SK-N-DZ (cell line): ENCODE measurements at places on chromosomes 16 and 17.

GRCh38 chr16:31243734-31244670, 15.8 kb upstream of the ITGAM start:
- no peak for DNase-seq

DNA sequence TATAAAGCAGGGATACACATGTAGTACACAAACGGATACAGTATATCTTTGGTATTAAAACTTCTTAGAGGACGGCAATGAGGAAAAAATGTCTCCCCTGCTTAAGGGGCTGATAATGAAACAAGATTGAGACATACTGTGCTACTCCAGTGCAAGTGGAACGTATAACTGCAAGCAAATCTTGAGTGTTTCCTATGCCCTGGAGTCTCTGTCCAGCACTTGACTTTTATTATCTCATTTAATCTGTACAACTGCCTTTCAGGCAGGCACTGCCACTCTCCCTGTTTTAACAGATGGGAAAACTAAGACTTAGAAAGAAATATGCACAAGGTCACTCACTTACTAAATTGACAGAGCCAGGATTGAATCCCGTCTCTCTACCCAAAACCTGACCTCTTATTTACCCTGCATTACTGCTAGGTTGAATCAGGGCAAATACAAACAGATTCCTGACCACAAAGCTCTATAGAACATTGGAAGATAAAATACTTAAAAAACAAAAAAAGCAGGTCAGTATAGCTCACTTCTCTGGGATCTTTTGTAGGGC, 28.7 kb downstream of the TMC5 start:
- DNase-seq: no peak

DNA sequence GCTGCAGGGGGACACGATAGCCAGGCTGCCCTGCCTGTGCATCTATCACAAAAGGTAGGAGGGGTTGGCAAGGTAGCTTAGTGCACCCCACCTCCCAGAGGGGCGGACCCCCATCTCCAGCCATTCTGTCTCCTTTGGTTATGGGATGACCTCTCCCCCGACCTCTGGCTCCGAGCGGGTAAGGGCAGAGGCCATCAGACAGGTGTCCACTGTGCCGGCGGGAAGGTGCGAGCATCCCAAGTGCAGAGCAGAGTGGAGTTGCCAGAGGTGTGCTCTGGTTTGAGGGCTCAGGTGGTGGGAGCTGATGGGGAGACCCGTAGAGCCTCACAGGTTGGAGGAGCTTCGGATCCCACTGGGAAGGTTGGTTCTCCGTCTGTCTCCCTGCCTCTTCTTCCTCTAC, 11.7 kb downstream of the LDHD start:
- no peak for DNase-seq

DNA sequence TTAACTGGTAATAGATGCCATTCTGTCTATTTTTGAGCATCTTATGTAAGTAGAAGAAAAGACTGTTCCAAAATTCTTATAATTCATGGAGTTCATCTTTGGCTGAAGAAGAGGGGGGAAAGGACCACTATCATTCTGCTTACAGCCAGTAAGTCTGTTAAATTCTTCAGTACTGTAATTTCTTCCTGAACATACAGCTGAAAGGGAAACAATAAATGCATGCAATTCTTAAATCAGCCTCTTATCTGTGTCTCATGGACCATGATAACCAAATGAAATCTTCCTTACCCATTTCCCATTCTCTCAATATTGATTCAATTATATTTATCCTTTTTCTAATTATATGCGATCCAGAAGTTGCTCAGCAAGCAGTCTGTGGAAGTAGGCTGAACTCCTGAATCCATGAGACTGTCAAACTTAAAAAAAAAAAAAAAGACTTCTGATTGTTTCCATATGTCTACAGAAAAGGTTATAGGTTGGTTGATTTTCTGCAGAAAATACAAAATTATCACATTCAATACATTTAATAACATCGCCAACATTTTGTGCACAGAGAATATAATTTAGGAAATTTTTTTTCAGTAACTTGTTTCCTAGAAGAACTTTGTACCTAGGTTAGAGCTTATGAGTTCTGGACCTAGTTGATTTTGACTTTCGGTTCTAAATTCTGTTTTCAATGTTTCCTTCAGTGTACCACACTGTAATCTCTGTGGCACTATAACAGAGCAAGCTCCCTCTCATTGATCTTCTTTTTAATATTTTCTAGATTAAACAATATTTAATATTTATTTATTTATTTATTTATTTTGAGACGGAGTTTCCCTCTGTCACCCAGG, 1.2 kb upstream of the ABCA9 start:
- DNase-seq: no peak

GRCh38 chr17:81934850-81935708, 2.0 kb downstream of the PYCR1 start:
- DNase-seq: no peak

- no peak for DNase-seq
Observed at GRCh38 chr17:65538675-65539529, 22.5 kb downstream of the AXIN2 start.

GRCh38 chr17:76732734-76733617, 4.2 kb downstream of the SRSF2 start:
- DNase-seq: no peak

GRCh38 chr16:85484347-85485300, 128.5 kb upstream of the GSE1 start:
- DNase-seq: no peak

GRCh38 chr17:16439811-16440351, 24.5 kb downstream of the TRPV2 start:
- no peak for DNase-seq

GRCh38 chr17:82977606-82978005, 101.8 kb upstream of the METRNL start:
- DNase-seq: no peak

DNA sequence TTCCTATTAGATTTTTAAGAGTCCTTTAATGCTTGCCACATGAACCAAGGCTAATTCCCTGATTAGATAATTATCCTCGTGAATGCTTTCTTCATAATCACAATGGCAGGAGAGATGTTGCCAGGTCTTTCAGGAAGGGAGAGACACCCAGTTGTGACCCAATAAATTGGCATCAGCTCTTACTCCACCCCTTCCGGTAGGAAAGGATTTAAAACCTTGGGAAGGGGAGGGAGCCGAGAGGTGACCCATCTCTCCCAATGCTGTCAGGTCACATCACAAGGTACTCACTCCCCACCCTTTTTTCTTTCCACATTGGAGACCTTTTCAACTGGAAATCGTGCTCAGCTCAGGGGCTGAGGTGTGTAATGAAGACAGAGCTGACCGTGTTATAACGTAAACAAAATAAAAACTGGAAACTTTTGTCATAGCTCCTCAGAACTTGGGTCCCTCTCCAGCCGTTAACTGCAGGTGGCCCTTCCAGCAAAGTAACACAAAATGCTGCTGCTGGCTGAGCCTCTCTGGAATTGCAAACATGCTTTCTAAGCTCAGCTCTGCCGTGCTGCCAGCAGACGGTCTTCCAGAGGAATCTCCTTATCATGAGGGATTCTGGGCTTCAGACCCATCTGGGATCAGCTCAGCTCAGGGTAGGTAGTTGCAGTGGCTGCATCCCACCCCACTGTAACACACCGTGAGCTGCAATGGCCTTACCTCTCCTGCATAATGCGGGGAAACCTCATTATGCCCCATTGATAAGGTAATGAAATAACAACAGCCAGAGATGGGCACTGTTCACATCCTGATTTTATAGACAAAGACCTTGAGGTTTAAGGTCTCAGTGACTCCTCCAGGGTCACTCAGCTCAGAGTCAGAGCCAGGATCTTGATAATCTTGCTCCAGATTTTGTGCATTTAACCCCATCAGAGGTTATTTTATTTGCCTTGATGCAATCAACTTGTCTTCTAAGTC, 15.6 kb downstream of the TMEM100 start:
- peak; percentile 67 for DNase-seq

GRCh38 chr17:82240506-82241182, 11.8 kb downstream of the SLC16A3 start:
- DNase-seq: no peak

DNA sequence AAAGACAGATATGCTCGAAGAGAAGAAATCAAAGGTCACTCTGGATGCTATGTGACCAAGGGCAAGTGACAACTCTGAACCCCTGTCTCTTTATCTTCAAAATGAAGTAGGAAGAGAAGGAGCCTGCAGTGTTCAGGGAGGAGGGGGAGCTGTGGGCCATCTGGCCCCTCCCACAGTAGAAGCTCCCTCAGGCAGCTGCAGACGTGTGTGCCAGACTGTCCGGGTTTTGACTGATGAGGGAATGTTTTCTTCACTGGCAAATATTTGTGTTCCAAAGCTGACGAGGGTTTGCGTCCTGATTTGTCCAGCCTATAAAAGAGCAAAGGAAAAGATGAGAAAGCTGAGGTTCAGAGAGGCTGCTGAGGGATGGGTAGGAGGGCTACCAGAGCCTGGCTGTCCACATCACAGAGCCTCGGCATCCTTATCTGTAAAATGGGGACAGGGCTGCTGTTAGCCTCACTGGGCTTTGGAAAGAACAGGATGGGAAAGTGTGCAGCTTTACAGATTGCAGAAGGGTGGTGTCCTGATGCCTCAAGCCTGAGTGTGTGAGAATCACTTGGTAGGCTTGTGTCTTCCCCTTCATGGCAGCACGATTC, 1.8 kb upstream of the GINS2 start:
- peak; percentile 49 for DNase-seq

DNA sequence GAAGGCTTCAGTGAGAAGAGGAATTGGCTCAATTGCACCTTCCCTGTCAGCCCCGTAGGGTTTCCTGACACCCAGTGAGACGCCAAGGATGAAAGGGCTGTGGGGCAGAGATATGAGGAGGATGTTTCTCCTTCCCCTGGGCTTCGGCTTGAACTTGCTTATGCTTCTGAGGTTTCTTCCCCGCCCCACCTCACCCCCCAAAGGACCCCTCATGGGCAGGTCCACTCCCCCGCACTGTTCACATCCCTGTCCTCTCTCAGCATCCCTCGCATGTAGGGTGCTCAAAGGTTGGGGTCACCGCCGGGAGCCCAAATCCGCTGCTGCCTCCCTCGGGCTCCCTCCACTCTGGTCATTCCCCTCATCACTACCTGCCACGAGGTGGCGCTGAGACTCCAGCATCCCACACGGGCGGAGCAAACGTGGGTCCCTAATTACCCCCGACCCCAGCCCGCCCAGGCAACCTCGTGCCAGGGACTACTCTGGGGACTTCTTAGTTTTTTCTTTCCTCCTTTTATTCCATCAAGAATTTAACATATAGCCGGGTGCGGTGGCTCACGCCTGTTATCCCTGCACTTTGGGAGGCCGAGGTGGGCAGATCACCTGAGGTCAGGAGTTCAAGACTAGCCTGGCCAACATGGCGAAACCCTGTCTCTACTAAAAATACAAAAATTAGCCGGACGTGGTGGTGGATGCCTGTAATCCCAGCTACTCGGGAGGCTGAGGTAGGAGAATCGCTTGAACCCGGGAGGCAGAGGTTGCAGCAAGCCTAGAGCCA, 3.3 kb upstream of the TRARG1 start:
- DNase-seq: peak; percentile 65

- no peak for DNase-seq
Observed at GRCh38 chr17:29151567-29151966, 28.6 kb downstream of the MYO18A start.

DNA sequence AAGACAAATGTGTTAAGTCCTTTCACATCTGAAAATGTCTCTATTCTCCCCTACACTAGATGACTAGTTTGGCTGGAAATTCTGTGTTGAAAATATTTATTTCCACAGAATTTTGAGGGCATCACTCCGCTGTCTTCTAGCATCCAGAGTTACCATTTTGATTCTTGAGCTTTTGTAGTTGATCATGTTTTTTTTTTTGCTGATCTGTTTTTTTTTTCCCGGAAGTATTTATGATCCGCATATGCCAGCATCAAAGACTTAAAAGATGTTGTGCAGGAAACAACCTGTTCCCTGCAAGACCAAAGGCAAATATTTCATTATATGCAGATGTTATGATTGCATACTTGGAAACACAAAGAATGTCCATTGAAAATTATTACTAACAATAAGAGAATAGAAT, 16.7 kb downstream of the OR1D5 start:
- DNase-seq: no peak

GRCh38 chr17:80665792-80666191, 121.2 kb downstream of the RPTOR start:
- no peak for DNase-seq

DNA sequence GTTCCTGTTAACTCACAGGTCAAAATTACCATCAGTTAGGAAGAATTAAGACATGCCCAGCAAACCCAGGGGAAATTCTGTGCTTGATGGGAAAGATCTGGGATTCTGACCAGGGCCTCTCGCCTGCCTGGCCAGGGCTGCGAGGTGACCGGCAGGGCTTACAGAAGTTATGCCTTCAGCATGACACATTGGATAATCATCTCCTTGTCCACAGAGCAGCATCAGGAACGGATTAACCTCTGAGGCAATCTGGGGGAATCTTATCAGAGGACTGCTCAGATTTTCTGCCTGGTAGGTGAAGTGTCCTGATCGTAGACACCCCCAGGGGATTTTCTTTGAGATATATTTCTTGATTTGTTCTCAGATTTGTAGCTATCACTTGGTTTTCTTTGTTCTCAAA, 172.5 kb downstream of the HS3ST3A1 start:
- peak; percentile 98 for DNase-seq

DNA sequence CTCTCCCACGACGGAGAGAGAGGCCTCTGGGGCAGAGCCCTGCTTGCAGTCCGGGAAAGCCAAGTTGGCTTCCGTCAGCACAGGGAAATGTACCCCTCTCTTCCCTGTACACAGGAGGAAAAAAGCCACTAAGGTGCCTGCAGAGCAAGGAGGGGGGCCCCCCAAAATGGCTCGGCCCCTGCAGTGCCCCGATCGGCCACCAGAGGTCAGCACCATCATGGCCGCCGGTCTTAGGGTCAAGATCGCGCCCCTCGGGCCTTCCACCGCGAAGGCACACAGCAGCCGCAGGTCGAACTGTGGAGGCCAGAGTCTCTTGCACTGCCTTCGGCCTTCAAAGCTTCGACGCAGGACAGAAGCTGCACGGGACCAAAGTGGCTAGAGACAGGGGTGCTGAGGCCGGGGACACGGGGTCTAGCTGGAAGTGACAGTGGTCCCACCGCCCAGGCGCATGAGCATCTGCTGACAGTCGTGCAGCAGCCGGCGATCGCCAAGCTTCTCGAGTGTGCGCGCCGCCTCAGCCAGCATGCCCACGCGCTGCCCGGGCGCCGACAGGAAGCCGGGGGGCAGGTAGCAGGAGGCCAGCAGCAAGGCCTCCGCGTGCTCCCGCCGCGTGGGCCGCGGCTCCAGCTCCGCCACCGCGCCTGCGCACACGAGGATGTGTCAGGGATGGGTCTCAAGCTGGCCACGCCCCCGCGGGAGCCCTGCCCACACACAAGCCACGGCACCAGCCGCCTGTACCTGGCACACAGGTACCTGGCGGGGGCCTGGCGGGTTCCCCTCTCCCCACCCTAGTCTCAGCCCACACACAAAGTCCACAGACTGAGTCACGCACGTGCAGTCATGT, 24.4 kb downstream of the SREBF1 start:
- DNase-seq: peak; percentile 84
